ENCODE measurements at places on chromosomes 13 and 19.
A peak's percentile ranks its signal among the peaks of the same experiment; 100 is the strongest.

DNA sequence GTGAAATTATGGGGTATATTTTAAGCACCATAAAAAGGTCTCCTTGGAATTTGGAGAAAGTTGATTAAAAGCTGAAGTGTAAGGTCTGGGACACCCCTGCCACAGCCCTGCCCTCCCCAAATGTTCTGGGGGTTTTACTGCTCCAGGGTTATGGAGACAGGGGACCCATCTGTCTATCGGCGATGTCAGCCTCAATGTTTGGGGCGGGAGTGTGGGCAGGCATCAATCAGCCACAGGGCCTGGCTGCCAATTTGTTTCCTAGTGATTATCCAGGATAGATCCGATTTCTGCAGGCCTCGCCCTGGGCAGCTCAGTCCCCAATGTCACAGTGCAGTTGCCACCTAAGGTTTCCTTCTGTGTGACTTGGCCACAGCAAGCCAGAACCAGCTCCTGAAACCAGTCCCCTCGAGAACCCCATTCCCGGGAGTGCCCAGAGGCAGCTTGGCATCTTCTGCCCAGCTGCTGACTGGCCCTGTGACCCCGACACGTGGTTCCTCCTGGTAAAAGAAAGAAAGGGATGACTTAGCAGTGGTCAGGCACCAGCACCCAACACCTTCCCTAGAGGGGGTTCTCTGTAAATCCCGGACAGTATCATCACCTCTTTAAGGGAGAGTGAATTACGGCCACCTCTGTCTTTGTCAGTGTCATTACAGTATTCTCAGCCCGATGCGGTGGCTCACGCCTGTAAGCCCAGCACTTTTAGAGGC is 41.6 kb downstream of the MYO9B start:
- no peak for ATAC-seq

- ATAC-seq, result no peak
Measured at GRCh38 chr19:6712692-6713670, 7.5 kb downstream of the C3 start.

GRCh38 chr13:96490496-96490989 is 400.6 kb downstream of the HS6ST3 start:
- ATAC-seq, result no peak

GRCh38 chr13:50611117-50611781 is 232.2 kb downstream of the DLEU7 start:
- no peak for ATAC-seq

DNA sequence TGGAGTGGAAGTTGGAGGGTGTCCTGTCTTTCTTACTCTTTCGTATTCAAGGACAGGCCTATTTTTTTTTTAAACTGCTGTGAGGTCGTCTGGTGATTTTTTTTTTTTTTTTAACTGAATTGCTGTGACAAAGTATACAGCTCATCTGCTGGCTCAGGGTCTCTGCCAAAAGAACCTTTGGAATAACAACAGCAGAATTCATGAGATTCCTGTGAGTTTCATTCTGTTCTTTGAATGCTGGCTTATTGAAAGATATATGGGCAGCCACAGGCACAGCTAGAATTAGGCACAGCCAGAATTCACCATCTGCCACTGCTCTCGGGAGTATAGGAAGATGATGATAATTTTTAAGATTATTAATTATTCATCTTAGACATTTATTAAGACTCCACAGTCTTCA is 21.4 kb upstream of the FRY start:
- no peak for ATAC-seq

- ATAC-seq, result no peak
Measured at GRCh38 chr13:74000876-74001275, 133.3 kb downstream of the KLF12 start.

GRCh38 chr13:98783856-98784478 is 31.5 kb upstream of the SLC15A1 start:
- no peak for ATAC-seq

GRCh38 chr19:5436106-5436947 is 18.9 kb upstream of the ZNRF4 start:
- no peak for ATAC-seq

DNA sequence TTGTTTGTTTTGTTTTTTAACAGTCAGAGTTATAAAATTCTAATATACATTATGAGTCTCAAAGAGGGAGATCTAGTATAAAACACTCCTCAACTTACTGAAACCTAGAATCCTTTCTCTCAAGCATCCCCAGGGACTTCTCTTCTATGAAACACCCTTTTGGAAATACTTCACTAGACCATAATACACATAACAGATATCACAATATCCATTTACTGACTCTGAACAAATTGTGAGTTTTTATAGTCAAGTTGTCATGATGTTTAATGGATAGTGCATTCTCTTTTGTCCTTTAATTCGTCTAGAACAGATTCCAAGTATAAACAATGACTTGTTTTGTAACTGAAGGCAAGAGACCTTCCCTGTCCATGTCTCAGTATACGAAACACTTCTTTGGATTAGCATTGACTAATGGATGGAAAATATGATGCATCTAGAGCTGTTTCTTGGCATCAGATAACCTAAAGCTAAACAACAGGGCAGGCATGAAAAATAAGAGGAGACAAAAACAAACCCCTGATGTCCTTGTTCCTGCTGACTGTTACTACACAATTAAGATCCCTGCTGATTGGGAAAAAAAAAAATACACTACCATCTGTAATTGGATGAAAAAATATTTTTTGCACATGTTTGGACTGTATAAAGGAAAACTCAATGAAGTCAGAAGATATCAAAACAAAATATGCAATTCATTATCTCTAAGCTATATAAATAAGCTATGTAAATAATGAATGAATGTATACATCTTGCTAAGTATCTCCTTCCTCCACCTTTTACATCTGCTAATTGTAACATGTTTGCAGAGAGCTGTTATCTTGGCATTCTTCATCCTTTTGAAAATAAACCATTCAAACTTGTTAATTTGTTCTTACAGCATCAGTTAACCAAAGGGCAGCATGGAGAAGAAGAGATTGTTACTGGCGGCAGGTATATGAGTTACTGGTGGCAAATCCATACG is 214.2 kb downstream of the LACC1 start:
- no peak for ATAC-seq

- ATAC-seq, result no peak
Measured at GRCh38 chr19:41657157-41657556, 30.3 kb upstream of the CEACAM4 start.

GRCh38 chr13:112576191-112576590 is 11.8 kb downstream of the TUBGCP3 start:
- ATAC-seq, result no peak

DNA sequence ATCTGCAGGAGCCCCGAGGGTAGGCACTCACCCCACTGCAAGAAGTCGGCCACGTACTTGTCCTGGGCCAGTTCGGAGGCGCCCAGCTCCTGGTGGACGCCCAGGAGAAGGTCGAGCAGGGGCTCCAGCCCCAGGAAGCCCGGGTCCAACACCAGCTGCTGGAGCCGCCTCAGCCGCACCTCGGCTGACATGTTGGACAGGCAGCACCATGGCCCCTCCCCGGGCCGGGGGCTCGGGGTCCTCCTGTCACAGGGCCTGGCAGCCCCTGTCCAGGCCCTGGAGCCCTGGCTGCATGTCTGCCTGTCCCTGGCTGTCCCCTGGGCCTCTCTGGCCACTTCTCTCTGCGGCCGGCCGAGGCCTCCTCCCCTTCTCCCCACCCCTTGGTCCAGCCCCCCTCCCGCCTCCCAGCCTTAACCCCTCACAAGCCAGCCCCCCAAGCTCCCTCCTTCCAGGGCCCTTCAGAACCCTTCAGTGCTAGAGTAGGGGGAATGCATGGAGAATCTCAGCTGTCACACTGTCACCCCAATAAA is at the start of gene DMPK:
Gene DMPK, minus strand, starts transcription at position 329 of the 530 bp plus-strand sequence. Its CDS starts 138 bp downstream, at position 191.
- ATAC-seq, result peak; percentile 19

GRCh38 chr19:56333506-56333905 is 18.9 kb upstream of the ZSCAN5A start:
- no peak for ATAC-seq

DNA sequence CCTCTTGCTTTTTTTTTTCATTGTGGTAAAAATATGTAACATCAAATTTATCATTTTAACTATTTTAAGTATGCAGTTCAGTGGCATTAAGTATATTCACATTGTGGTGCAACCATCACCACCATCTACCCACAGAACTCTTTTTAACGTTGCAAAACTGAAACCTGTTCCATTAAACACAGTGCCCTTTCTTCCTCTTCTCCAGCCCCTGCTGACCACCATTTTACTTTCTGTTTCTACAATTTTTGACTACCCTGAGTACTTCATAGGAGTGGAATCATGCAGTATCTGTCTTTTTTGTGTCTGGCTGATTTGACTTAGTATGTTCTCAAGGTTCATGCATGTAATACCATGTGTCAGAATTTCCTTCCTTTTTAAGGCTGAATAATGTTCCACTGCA is 153.1 kb downstream of the FGF9 start:
- ATAC-seq, result no peak

- ATAC-seq, result no peak
Measured at GRCh38 chr13:50951366-50951765, 41.8 kb downstream of the RNASEH2B start.

GRCh38 chr19:708154-709143 is at the start of gene PALM:
Gene PALM (plus strand): TSS chr19:708935. CDS start chr19:709147, 212 bp downstream.
- peak; percentile 13 for ATAC-seq

- peak; percentile 82 for ATAC-seq
Measured at GRCh38 chr13:101866889-101867581, 414.6 kb downstream of the ITGBL1 start.

GRCh38 chr13:76703621-76704288 is 182.4 kb downstream of the KCTD12 start:
- no peak for ATAC-seq

DNA sequence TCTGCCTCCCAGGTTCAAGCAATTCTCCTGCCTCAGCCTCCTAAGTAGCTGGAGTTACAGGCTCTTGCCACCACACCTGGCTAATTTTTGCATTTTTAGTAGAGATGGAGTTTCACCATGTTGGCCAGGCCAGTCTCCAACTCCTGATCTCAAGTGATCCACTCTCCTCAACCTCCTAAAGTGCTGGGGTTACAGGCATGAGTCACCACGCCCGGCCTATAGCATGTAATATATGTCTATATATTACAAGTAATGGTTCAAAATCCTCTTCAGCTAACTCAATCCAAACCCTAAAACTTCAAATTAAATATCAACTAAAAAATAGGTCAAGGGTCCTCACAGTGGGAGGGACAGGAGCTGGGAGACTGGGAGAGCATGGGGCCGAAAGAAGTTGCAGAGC is 28.0 kb downstream of the FPR3 start:
- ATAC-seq, result no peak

- no peak for ATAC-seq
Measured at GRCh38 chr13:31587698-31588266, 151.5 kb upstream of the RXFP2 start.

GRCh38 chr19:19106056-19106551 is 32.2 kb downstream of the TMEM161A start:
- peak; percentile 33 for ATAC-seq

Data from motor neuron (in vitro differentiated cells).